ENCODE measurements at places on chromosomes 1 and 21.
A peak's percentile ranks its signal among the peaks of the same experiment; 100 is the strongest.

GRCh38 chr1:214039394-214040018 lies 51.7 kb downstream of the PROX1 start:
- H3K36me3 ChIP-seq = no peaks in the 10 kb centered on the region
- no peak for DNase-seq
- no peak overlapping the region for H3K4me3 ChIP-seq
- no peaks in the 10 kb centered on the region for H3K4me1 ChIP-seq
- no peaks in the 10 kb centered on the region for H3K27me3 ChIP-seq
- no peak overlapping the region for H3K27ac ChIP-seq

DNA sequence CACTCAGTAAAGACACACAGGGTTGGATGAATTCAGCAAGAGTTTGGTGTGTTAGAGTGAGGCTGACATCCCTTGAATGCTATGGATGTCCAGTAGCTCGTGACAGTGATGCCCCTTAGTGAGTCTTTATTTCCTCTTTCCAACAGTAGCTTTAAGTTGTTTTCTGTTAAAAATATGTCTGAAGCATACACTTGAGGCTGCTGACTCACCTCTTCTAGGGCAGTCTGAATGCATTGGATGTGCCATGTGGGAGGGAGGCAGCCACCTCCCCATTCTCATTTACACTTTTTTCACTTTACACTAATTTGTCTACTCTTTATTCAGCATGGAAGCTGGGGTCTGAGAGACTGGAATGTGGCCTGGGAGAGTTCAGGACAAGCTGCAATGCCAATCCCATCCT lies 17.6 kb downstream of the NOS1AP start:
- H3K4me3 ChIP-seq = no peak overlapping the region
- DNase-seq = no peak
- peaks cover 2% of the 10 kb centered on the region for H3K4me1 ChIP-seq

DNA sequence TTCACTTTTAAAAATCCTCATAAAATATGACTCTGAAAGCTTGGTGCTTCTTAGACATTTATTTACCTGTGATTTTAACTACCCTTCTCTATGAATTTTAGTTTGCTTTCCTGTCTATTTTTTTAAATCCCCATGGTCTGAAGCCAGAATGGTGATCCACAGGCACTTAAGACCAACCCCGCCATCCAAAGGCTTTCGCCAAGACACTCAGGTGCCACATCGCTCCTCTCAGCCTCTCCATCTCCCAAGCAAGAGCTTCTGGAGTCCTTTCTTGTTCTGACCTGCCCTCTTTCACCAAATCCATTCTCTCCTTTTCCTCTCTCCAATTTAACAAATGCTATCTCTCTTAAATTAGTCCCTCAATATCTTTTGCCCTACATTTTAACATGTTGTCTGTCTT lies 464.6 kb downstream of the PCP4 start:
- no peaks in the 10 kb centered on the region for H3K4me1 ChIP-seq
- no peaks in the 10 kb centered on the region for H3K36me3 ChIP-seq
- no peak for DNase-seq
- H3K27ac ChIP-seq = no peak overlapping the region
- H3K27me3 ChIP-seq = no peaks in the 10 kb centered on the region

DNA sequence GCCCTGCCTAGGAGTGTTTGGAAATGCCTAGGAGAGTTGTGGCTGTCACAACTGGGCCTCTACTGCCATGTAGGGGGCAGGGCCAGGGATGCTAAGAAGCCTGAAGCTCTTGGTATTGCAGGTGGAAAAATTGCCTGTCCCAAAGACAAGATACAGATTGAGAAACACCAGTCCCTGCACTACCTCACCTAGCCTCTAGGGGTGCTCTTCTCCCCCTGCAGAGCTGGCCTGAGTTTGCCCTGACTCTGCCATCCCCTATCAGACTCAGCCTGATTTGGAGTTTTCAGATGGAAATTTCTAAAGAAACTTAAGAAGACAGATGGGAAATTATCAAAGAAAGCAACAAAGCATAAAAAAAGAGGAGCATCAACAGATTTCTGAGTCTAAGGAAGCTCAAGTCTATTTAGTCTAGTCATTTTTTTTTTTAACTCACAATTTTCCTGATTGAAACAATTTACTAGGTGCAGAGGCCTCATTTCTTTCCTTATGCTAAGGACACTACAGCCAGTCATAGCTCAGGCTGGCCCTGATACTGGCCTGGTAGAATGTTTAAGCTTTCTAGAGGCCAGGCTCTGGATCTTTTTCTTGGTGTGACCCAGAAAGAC lies 61.4 kb upstream of the LRRN2 start:
- DNase-seq = peak; percentile 65
- peaks cover 18% of the 10 kb centered on the region for H3K27me3 ChIP-seq
- H3K36me3 ChIP-seq = no peaks in the 10 kb centered on the region
- no peak overlapping the region for H3K4me3 ChIP-seq
- no peak overlapping the region for H3K27ac ChIP-seq

DNA sequence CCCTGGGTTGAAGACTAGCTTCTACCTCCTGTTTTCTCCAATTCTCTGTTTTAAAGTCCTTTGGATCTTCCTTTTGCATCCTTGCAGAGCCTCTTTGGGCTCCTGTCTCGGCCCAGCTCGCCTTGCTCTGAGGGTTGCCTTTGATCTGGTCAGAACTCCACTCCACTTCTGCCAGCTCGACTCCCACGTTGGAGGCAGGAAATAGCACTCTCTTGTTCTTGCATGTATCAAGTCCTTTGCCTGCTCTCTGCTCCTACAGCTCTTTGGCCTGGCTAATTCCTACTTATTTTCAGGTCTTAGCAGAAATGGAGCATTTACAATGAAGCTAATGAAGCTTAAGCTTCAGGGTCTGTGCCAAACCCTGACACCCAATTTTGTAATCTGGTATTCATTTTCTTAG lies 21.1 kb upstream of the B3GALNT2 start:
- H3K27me3 ChIP-seq = peaks cover 5% of the 10 kb centered on the region
- DNase-seq = no peak
- H3K4me1 ChIP-seq = no peaks in the 10 kb centered on the region
- no peak overlapping the region for H3K4me3 ChIP-seq
- H3K36me3 ChIP-seq = no peaks in the 10 kb centered on the region
- no peak overlapping the region for H3K27ac ChIP-seq

DNA sequence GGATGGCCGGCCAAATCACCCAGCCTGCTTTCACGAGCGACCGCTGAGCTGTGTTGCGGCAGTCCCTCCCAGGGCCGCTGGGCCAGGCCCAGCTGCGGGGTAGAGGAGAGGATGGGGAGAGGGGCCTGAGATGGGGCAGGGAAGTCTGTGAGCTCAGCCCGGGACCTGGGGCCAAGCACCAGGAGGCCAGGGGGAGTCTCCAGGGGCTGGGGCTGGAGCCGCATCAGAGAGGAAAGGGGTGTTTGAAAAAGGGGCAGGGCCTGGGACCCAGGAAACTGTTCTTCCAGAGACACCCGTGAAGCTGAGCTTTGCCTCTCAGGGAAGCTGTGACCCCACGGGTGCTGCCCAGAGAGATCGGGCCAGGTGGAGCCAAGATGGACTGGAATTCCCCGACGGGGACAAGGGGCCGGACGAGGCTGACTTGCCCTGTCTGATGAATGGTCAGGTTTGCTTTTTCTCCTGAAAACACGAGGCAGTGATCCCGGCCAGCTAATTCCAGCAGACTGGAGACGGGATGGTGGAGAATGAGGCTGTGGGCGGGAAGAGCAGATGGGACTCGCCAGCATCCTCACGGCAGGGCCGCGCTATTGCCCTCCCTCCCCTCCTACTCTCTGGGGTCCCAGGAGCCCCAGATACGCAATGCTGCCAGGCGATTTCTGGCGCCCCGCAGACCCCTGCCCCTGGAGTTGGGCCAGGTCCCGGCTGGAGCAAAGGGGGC lies 40.3 kb upstream of the COL18A1 start:
- H3K4me1 ChIP-seq = peaks cover 6% of the 10 kb centered on the region
- H3K27ac ChIP-seq = no peak overlapping the region
- no peaks in the 10 kb centered on the region for H3K36me3 ChIP-seq
- no peak overlapping the region for H3K4me3 ChIP-seq

GRCh38 chr1:80044662-80045061 lies 1038.1 kb upstream of the ADGRL4 start:
- H3K27me3 ChIP-seq = no peaks in the 10 kb centered on the region
- H3K36me3 ChIP-seq = no peaks in the 10 kb centered on the region
- H3K4me3 ChIP-seq = no peak overlapping the region

DNA sequence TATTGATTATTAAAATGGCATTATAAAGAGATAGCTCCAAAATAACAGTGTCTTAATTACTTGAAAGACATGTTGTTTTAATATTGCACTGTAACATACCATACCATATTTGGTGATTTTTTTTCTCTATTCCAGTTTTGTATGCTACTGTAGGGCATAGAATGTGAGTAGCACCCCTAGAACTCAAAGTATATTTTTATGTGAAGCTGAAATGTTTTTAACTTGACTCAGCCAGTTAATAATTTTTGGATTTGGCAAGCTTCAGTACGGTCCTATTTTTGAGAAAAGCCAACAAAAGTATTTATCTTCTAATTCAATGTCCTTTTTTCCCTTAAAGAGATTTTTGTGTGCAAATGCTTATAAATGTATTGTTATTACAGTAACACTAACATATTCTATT lies 593.8 kb downstream of the USP25 start:
- no peak overlapping the region for H3K27ac ChIP-seq
- H3K27me3 ChIP-seq = peaks cover 3% of the 10 kb centered on the region
- H3K4me3 ChIP-seq = no peak overlapping the region
- no peak for DNase-seq

GRCh38 chr1:24683713-24684162 lies 40.6 kb downstream of the SRRM1 start:
- H3K27me3 ChIP-seq = no peaks in the 10 kb centered on the region
- peaks cover 1% of the 10 kb centered on the region for H3K36me3 ChIP-seq
- H3K4me1 ChIP-seq = no peaks in the 10 kb centered on the region
- H3K4me3 ChIP-seq = no peak overlapping the region
- no peak for DNase-seq
- H3K27ac ChIP-seq = no peak overlapping the region

Measured in activated CD8-positive, alpha-beta T cell treated with anti-CD3 and anti-CD28 coated beads, Interleukin-2, amount 10 ng/mL, durations not matched to agents 7 days and 5 days (primary cell).